ENCODE measurements at places on chromosomes 12 and 14. TPM values are rescaled to one million over a fixed set of nuclear protein-coding genes. Genes with fewer than 3 reads are reported as not detected.

GLIPR1L2 gene
- not detected for total RNA-seq

DNA sequence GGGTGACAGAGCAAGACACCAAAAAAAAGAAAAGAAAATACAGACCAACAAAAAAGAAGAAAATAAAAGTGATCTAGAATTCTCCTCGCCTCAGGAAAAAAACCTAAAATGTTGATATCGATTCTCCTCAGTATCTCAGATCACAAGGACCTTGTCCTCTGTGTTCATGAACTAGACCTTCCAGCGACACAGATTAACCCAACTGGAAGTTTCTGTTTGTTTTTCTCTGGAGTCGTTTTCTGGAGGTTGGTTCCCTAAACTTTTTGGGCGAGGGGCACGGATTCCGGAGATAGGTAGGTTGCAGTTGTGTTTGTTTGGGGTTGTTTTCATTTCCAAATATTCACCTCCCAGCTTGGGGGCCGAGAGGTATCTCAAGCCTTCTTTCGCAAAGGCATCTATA lies 559 bp upstream of the RFC5 start:
- peaks cover 29% of the 10 kb centered on the region for H3K4me1 ChIP-seq
- H3K4me3 ChIP-seq, result peak overlapping the region; percentile 98
- H3K27ac ChIP-seq, result no peak overlapping the region
- peaks cover 31% of the 10 kb centered on the region for H3K36me3 ChIP-seq

GRCh38 chr12:80411787-80412186 lies 32.2 kb upstream of the PTPRQ start:
- no peak overlapping the region for H3K27ac ChIP-seq
- DNase-seq, result no peak
- no peak overlapping the region for H3K4me3 ChIP-seq
- H3K27me3 ChIP-seq, result no peaks in the 10 kb centered on the region

DNA sequence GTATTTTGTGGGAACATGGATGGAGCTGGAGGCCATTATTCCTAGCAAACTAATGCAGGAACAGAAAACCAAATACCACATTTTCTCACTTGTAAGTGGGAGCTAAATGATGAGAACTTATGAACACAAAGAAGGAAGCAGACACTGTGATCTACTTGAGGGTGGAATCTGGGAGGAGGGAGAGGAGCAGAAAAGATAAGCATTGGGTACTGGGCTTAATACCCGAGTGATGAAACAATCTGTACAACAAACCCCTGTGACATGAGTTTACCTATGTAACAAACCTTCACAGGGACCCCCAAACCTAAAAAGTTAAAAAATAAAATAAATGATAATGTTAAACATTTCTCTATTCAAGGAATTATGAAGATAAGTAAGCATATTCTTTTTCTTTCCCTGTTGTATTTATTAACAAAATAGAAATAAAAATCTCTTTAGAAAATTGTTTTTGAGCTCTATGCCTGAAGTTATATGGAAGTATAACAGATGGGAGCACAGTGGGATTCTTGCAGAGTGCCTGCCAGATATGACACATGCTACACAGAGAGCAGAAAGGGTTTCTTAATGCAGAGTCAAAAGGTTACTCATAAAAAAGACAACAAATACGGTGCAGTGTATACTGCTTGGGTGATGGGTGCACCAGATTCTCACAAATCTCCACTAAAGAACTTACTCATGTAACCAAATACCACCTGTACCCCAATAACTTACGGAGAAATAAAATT lies 52.0 kb upstream of the SYNE2 start:
- H3K36me3 ChIP-seq, result no peaks in the 10 kb centered on the region
- H3K27me3 ChIP-seq, result peaks cover 18% of the 10 kb centered on the region
- peaks cover 5% of the 10 kb centered on the region for H3K4me1 ChIP-seq
- no peak overlapping the region for H3K4me3 ChIP-seq
- no peak for DNase-seq

Measured in activated T-helper 1 cell treated with anti-CD3 and anti-CD28 coated beads, Interleukin-12 subunit alpha, Interleukin-12 subunit beta, Interleukin-2, Interleukin-4 antibody, amounts not matched to agents 30 ng/mL and 10 ng/mL and 1 ng/mL, durations not matched to agents 14 hours and 24 hours and 36 hours (primary cell).